Colonic mucosa (tissue), 4 donors: ENCODE measurements at places on chromosomes 5 and 9. TPM values are rescaled to one million over a fixed set of nuclear protein-coding genes. Genes with fewer than 3 reads are reported as not detected.

Gene CATSPER3
- total RNA-seq, result 0.82 TPM

Gene C9
- total RNA-seq, result not detected

Gene TLX3
- not detected for total RNA-seq

Gene SMU1
- total RNA-seq, result 18.7 TPM

Gene PCA3
- total RNA-seq, result not detected

Gene RPS23
- total RNA-seq, result 1,417 TPM

Gene PCDHA11
- total RNA-seq, result not detected

Gene CRHBP
- total RNA-seq, result 0.40 TPM

Gene GPR150
- total RNA-seq, result 0.52 TPM

Gene MRPS30
- total RNA-seq, result 47.8 TPM

Gene ITK
- total RNA-seq, result 1.4 TPM

Gene DDX31
- total RNA-seq, result 11.6 TPM

- H3K4me1 ChIP-seq, result peaks cover 9% of the 10 kb centered on the region
- peak; percentile 46 for DNase-seq
- no peaks in the 10 kb centered on the region for H3K36me3 ChIP-seq
- peak overlapping the region; percentile 94 for H3K27ac ChIP-seq
These were observed 600 bp downstream of the ENC1 start for GRCh38 chr5:74639807-74640449.

DNA sequence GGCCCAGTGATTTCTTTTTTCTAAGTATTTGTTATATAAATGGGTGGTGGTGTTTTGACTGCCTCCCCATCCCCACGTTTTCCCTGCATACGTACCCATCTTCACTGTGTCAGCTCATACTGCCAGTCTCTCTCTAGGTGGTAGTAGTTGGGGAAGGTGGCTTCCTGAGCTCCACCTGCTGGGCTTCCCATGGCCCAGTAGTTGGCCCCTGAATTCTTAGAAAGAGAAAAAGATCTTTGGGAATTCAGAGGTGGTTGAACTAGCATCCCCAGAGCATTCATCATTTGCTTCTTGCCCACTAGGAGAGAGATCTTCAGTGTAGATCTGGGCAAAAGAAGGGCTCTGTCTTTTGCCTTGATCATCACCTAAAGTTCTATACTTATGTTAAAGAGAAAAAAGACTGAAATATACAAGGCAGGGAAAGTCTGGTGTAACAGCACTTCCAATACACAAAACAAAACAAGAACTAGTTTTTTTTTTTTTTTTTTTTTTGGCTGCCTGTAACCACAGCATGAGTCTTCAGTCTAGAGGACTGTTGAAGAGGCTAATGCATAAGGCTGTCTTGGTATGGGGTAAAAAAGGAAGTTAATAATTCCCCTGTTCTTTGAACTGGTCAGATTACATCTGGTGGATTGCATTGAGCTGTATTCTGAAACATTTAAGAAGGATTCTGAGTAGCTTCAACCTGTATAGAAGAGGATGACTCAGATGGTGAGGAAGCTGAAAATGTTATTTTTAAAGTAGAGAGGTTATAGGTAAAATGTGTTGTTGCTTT lies 128.7 kb downstream of the ATG10 start:
- no peak overlapping the region for H3K27ac ChIP-seq
- no peak for DNase-seq
- H3K4me1 ChIP-seq, result no peaks in the 10 kb centered on the region
- H3K27me3 ChIP-seq, result no peaks in the 10 kb centered on the region

GRCh38 chr9:70949239-70949638 lies 172.2 kb downstream of the TRPM3 start:
- no peaks in the 10 kb centered on the region for H3K27me3 ChIP-seq
- H3K27ac ChIP-seq, result no peak overlapping the region
- no peak for DNase-seq
- no peaks in the 10 kb centered on the region for H3K36me3 ChIP-seq

DNA sequence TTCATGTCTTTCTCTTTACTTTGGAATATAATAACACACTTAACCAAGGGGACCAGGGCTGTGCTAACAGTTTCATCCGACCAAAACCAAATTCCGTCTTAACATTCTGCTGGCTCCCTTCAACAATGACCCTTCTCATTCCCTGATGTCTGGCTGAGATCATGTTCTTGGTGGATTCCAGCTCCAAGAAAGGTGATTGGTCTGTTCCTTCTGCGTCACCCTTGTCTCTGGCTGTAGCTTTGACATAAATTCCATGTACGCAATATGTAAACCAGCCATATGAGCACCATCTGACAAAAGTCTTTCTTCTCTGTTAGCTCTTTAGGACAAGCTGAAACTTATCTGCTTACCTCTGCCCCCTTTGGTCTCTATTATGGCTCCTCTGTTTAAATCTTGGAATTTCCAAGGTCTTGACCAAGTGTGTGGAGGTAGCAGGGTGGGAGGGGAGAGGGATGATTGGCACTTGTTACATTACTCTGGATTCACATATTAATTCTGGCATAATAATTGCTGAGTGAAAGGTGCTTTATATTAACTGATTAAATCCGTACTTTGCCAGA lies 45.7 kb upstream of the HSD17B4 start:
- no peaks in the 10 kb centered on the region for H3K36me3 ChIP-seq
- no peaks in the 10 kb centered on the region for H3K4me1 ChIP-seq
- no peak for DNase-seq
- H3K27ac ChIP-seq, result no peak overlapping the region

GRCh38 chr5:94944160-94944559 lies 325.7 kb downstream of the SLF1 start:
- H3K36me3 ChIP-seq, result no peaks in the 10 kb centered on the region
- H3K27ac ChIP-seq, result no peak overlapping the region
- no peak for DNase-seq
- H3K4me1 ChIP-seq, result no peaks in the 10 kb centered on the region
- H3K27me3 ChIP-seq, result no peaks in the 10 kb centered on the region

- no peaks in the 10 kb centered on the region for H3K4me1 ChIP-seq
- H3K27me3 ChIP-seq, result no peaks in the 10 kb centered on the region
- H3K27ac ChIP-seq, result no peak overlapping the region
- no peaks in the 10 kb centered on the region for H3K36me3 ChIP-seq
- no peak overlapping the region for H3K4me3 ChIP-seq
- no peak for DNase-seq
These were observed 275.1 kb downstream of the SLF1 start for GRCh38 chr5:94893412-94894135.

DNA sequence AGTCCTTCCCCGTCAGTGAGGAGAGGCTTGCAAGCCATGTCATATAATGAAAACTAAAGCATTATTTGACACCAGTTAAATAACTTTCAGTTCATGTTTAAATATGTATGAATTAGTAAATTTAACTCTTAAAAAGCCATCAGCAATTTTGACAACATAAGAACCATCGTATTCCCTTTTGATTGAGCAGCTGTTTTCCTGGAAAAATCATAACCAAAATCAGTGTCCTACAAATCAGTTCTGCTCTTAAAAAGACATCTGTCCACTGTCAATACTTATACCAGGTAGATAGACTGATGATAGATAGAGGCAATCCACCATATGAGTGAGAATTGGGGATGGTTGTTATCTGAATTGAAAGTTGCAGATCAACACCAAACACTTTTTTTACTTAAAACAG lies 2.3 kb downstream of the DIRAS2 start:
- H3K4me1 ChIP-seq, result no peaks in the 10 kb centered on the region
- H3K27ac ChIP-seq, result no peak overlapping the region
- no peak overlapping the region for H3K4me3 ChIP-seq
- H3K36me3 ChIP-seq, result no peaks in the 10 kb centered on the region

DNA sequence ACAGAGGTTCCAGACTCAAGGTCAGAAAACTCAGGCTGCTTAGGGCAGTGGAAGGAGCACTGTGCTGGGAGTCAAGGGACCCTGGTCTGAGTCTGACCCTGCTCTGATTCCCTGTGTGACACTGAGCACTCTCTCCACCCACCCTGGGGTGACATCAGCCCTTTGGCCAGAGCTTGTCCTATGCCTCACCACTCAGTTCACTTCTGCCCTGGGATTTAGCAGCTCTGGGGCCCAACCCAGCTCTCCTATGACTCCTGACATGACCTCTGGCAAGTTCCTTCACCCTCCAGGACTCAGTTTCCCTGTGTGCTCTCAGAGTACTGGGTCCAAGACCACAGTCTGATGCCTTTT lies 63.9 kb downstream of the FAM114A2 start:
- no peaks in the 10 kb centered on the region for H3K4me1 ChIP-seq
- no peak overlapping the region for H3K27ac ChIP-seq
- H3K27me3 ChIP-seq, result no peaks in the 10 kb centered on the region
- DNase-seq, result no peak

GRCh38 chr5:110056580-110057114 lies 366.9 kb downstream of the MAN2A1 start:
- H3K27me3 ChIP-seq, result no peaks in the 10 kb centered on the region
- H3K4me3 ChIP-seq, result no peak overlapping the region
- no peak for DNase-seq
- H3K4me1 ChIP-seq, result no peaks in the 10 kb centered on the region
- H3K36me3 ChIP-seq, result no peaks in the 10 kb centered on the region

DNA sequence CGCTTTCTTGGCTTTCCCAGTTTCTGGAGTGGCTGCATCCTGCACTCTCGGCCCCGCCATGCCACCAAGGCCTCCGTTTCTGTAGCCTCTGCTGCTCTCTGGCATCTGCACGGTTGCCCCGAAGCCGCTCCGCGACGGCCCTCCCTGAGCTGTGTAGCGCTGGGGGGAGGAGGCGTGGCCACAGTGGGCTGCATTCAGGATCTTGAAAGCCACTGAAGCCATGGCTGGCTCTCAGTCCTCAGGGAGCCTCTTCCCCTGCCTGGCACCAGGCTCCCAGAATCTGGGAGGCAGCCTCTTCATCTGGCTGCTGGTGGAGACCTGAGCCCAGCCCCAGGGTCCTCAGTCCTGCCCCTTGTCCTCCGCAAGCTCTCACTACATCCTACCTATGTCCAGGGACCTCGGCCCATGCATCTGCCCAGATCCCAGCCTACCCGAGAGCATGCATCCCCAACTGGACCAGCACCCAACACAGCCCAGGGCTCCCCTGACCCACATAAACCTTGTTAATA lies 25.1 kb downstream of the PAEP start:
- DNase-seq, result no peak
- H3K4me1 ChIP-seq, result no peaks in the 10 kb centered on the region
- H3K4me3 ChIP-seq, result no peak overlapping the region
- no peaks in the 10 kb centered on the region for H3K36me3 ChIP-seq

- H3K27me3 ChIP-seq, result no peaks in the 10 kb centered on the region
- no peak for DNase-seq
- H3K4me3 ChIP-seq, result no peak overlapping the region
- H3K4me1 ChIP-seq, result no peaks in the 10 kb centered on the region
- no peak overlapping the region for H3K27ac ChIP-seq
- no peaks in the 10 kb centered on the region for H3K36me3 ChIP-seq
These were observed 24.0 kb downstream of the TRIP13 start for GRCh38 chr5:916441-917293.

- DNase-seq, result no peak
- H3K4me3 ChIP-seq, result no peak overlapping the region
- H3K27me3 ChIP-seq, result no peaks in the 10 kb centered on the region
- no peak overlapping the region for H3K27ac ChIP-seq
- peaks cover 17% of the 10 kb centered on the region for H3K4me1 ChIP-seq
These were observed 62.7 kb downstream of the RXRA start for GRCh38 chr9:134388976-134389375.

DNA sequence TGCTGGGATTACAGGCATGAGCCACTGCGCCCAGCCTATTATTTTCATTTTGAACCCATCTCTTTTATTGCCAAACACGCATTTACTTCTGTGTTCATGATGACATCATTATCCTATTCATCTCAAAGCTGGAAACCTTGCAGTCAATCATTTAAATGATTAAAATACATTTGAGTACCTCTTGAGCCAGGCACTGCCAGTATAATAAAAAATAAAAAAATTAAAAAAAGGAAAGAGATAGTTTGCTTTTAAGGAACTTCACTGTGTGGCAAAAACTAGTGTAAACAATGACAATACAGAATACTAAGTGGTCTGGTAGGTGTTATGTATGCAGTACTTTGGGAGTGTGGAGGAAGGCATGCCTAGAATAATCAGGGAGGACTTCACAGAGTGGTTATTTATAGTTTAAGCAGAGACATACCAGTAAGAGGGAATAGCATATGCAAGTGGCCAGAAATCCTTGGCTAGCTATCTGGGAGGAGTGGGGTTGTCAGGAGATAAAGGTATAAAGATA lies 8.6 kb downstream of the NSD1 start:
- H3K36me3 ChIP-seq, result no peaks in the 10 kb centered on the region
- no peak overlapping the region for H3K27ac ChIP-seq
- H3K27me3 ChIP-seq, result no peaks in the 10 kb centered on the region
- H3K4me1 ChIP-seq, result peaks cover 2% of the 10 kb centered on the region
- no peak for DNase-seq

GRCh38 chr5:150674341-150674821 lies 13.3 kb downstream of the MYOZ3 start:
- H3K4me1 ChIP-seq, result no peaks in the 10 kb centered on the region
- peaks cover 16% of the 10 kb centered on the region for H3K27me3 ChIP-seq
- H3K27ac ChIP-seq, result no peak overlapping the region

DNA sequence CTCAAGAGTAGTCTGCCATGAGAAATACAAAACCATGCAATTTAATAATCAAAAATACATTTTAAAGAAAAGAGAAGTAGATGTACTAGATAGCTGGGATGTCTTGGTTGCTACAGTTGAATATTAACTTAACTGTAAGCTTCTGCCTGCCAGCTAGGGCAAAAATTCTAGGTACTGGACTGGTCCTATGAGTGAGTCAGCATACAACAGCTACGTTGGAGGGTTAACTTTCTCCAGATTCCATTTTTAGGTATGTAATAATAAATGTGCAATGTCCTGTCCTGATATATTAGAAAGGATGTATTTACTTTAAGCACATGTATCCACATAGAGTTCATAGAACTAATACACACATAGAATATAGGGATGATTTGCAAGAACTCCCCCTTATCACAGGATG lies 230.1 kb downstream of the CAAP1 start:
- no peak overlapping the region for H3K4me3 ChIP-seq
- H3K27ac ChIP-seq, result no peak overlapping the region
- DNase-seq, result no peak

DNA sequence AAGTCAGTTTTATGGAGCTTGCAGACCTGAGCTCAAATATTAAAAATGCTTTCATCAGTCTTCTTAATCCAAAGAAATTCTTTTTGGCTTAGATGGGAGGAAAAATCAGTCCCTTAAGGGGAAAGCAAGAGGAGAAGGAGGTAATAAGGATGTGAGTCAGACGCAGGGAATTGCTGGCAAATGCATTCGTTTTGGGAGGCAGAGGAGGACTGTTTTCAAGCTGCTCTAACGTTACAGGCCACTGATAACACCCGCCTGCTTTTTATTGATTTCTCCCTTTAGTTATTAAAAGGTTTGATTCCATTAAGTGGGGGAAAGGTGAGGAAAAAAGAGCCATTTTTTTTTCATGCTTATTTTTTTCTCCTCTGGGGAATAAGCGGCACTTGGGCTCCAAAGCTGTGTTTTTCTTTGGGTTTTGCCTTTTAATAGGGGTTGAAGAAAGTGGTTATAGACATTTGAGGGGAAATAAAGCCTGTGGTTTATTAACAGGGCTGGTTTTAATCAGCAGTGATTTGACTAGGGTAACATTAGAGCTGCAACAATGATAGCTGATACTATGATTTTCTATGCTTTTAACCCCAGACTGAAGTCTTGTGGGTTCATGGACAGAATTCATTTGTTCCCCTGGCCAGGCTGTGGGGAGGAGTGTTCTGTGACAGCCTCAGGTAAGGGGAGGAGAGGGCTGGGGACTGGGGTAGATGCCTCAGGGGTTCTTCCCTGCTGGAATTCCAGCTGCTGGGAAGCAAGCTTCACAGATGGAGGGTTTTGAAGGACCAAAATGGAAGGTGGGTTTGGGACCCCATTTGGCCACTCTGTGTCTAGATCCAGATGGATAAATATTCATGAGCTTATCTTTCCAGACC lies 225.2 kb downstream of the GAS1 start:
- H3K36me3 ChIP-seq, result no peaks in the 10 kb centered on the region
- H3K4me3 ChIP-seq, result no peak overlapping the region
- H3K4me1 ChIP-seq, result no peaks in the 10 kb centered on the region

GRCh38 chr9:131167146-131167692 lies 41.8 kb downstream of the NUP214 start:
- H3K27ac ChIP-seq, result no peak overlapping the region
- H3K4me3 ChIP-seq, result no peak overlapping the region
